ENCODE measurements at places on chromosomes 3 and 15.

- no peak for DNase-seq
Observed at GRCh38 chr3:33962396-33962795, 164.0 kb downstream of the PDCD6IP start.

DNA sequence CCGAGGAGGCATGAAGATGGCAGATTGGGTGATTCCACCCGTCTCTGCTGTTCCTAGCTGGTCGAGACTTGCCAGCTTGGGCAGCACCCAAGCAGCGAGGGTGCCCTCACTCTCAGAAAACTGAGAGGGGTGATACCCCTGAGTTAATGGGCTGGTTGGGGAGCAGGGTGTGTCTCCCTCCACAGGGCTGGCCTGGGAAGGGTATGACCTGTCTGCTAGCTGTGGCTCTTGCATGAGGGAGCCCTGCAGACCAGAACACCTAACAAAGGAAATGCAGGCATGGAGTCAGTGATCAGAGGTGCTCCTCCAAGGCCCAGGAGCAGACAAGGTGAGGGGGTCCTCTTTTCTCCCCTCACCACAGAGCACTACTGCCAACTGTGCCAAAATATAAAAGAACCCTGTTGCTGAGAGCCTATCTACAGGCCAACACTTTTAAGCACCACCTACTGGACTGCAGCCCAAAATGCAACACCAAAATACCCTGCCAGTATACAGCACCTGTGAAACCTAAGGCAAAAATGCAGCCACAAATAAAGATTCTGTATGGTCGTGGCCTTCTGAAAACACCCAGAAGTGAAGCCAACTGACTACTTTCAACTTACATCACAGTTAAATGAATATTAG lies 35.8 kb upstream of the PPM1L start:
- no peak for DNase-seq

DNA sequence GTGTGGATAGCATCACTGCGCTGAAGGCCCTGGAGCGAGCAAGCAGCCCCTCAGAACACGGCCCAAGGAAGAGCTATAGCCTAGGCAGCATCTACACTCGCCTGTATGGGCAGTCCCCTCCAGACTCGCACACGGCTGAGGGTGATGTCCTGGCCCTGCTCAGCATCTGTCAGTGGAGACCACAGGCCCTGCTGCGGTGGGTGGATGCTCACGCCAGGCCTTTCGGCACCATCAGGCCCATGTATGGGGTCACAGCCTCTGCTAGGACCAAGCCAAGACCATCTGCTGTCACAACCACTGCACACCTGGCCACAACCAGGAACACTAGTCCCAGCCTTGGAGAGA lies 20.5 kb downstream of the ATRIP start:
- DNase-seq = no peak

DNA sequence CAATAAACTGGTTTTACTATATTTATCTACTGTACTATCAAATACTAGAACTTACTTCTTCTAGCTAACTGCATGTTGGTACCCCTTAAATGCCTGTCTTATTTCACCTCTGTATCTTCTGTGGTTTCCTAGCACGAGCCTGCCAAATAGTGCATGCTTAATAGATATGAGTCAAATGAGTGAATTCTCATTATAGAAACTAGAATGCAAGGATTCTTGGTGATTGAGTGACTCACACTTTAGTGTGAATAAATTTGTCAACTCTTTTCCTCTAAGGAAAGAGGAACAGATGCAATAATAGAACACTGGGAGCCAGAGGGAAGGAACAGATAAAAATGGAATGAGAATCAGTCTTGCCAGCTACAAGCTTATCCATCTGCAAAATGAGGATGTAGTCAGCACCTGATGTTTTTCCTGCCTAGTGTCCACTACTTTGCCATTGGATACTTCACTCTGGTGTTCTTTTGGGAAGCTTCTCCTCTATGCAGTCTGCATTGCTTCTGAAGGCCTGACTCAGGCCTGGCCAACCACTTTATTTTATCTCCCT lies 189.1 kb upstream of the CADPS start:
- DNase-seq = no peak

DNA sequence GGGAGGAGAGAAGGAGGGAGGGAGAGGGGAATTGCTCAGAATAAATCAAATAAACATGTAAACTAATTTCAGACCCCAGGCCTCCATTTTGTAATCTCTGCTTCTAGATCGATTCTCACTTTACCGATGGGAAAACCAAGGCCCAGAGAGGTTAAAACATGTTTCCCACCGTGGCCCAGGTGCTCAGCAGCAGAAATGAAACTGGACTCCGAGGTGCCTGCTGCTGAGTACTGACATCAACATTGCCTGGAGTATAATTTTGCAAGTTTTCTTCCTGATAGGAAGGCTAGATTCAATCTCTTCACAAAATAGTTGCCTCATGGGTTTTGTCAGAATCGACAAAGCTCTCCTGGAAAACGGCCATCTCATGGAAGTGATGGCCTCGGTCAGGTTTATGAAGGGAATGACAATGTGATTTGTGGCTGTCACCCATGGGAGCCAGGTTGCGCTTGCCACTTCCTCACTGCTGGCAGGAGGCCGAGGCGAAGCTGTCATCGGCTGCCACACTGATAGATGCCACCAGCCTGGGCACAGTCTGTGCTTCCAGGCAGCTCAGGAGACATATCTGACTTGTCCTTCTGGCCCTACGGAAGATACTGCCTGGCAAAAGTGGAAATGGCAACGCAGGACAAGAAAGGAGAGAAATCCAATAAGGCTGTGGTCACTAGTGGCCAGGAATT lies 133.1 kb upstream of the LRRN1 start:
- no peak for DNase-seq

DNA sequence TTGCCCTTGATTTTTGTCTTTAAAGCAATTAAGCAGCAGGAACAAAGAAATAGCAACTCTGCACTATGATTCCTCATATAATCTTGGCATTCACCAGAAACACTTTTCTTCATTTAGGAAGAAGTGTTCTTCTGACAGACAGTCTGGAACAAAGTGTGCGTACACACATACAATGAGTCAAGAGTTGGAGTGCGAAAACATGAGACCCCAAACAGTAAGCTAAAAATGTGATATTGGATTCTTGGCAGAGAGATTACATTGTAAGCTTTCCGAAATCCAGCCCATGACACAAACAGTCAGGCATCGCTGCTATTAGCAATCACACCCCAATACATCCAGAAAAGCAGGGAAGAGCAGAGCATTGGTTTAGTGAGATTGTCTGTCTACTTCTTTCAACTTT lies 306.7 kb upstream of the TBC1D5 start:
- DNase-seq = no peak

DNA sequence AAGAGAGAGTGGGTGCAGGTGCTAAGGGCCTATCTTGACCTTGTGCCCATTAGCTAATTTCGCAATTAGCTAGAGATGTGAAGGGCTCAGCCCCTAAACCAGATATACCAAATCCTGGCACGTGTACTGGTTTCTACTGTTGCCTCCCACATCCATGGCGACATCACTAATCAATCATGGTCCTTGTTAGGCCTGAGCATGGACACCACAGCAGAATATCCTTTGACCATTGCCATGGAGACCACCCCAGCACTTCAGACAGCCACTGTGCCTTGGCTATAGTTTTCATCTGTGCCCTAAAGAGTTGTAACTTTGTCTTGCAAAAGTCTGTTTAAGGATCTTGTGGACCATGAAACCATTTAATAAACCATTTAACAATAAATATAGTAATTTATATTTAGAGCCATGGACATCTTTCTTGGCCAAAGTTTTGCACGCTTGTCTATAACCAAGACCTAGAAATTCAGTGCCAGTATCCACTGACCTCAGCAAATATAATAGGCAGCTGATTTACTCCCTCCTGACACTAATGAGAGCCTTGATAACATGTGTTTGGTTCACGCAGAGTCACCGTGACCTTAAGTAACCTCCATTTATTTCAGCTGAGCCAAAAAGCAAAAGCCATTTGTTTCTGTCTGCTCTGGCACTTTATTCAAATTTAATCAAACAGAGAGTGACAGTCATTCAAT lies 43.4 kb downstream of the COLQ start:
- DNase-seq = no peak

DNA sequence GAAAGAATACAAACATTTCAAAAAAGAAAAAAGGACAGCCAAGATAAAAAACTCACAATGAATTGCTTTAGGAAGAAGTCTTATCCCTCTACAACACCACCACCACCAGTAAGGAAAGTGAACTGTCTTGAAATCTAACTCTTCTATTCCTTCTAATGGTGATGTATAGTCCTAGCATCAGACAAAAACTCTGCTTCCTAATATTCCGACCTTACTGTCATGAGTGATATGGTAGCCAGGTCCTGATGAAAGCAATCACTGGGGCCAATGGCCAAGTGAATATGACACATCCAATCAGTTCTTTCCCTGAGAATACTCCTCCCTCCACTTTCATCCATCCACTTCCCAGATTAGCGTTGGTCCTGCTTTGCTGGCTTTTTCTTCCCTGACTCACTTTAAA lies 14.8 kb downstream of the GK5 start:
- no peak for DNase-seq

GRCh38 chr15:69955240-69955894 lies 142.3 kb downstream of the TLE3 start:
- DNase-seq = no peak

DNA sequence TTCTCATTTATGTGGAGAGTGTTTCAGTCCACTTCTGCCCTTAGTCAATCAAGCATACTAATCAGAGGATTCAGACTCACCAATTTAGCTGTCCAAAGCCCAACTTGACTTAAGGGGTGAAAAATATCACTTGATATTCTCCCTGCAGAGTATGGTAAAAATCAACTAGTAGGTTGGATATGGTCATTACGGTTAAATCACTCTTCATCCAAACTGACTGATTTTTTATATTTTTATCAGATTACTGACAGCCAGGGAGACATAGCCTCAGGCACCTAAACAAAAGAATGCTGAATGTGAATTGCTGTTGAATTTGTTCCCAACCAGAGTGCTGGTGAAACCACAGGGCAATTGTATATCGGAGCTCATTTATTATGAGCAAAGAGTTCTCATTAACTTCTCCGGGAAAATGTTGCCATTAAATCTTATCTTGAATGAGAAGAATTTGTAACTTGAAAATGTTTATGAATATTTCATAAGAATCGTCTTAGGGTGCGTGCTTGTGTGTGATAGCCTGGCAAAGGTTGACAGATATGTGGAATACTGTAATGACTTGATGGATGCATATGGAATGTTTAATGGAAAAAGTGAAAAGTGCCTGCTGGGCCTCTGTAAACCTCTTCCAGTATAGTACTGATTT lies 411.2 kb downstream of the NAALADL2 start:
- no peak for DNase-seq

GRCh38 chr3:111691293-111691909 lies 96.3 kb upstream of the ZBED2 start:
- DNase-seq = no peak

GRCh38 chr3:73601011-73601410 lies 23.7 kb downstream of the PDZRN3 start:
- no peak for DNase-seq

DNA sequence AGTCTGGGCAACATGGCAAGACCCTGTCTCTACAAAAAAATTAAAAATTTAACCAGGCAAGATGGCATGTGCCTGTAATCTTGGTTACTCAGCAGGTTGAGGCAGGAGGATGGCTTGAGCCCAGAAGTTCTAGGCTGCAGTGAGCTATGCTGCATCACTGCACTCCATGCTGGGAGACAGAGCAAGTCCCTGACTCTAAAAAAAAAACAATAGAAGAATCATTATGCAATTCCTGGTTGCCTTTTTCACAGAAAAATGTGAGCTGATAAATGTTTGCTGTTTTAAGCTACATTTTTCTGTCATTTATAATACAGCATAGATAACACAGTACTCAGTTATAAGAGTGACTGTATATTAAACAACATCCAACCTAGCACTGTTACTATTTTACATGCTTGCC lies 148.8 kb downstream of the SCAPER start:
- no peak for DNase-seq

DNA sequence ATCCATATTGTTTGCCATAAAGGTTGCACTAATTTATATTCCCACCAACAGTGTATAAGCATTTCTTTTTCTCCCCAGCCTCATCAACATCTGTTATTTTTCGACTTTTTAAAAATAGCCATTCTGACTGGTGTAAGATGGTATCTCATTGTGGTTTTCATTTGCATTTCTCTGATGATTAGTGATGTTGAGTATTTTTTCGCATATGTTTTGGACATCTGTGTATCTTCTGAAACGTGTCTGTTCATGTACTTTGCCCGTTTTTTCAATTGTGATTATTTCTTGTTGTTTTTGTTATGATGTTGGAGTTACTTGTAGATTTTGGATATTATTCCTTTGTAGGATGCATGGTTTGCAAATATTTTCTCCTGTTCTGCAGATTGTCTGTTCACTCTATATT lies 46.5 kb downstream of the TP63 start:
- no peak for DNase-seq

DNA sequence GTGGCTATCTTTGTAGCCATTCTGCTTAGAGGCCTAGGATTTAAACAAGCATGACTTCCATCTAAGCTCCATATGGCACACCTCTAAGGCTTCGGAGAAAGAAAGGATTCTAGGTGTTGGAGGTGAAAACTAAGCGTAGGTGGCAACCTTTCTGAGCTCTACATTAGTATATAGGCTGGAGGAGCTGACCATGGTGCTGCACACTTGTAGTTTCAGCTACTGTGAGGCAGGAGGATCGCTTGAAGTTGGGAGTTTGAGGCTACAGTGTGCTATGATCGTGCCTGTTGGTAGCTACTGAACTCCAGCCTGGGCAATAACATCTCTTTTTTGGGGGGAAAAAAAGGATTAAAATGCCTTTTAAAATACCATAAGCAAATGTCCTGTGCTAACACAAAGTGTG lies 7.4 kb downstream of the EAF1 start:
- no peak for DNase-seq

DNA sequence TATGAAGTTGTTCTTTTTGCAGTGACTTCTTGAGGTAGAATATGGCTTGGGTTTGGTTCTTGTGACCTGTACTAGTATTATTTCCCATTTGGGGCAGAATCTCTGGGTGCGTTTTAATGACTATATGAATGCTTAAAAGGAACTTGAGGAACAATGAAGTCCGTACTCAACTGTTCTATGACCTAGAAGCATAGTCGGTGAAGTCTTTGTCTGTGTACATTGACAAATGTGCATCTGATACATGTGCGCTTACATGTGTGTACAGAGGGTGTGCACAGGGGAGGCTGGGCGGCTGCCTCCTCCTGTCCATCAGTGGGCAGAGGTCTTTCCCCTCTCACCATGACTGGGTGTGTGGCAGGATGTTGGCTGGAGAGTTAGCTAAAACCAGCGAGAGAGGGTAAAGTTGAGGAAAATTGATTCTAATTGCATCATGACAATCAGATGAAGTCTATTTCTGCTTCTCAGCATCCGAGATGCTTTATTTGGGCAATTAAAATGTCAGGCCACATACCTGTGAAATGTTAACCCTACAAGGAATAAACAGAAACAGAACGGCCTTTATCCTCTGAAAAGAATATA lies 1.0 kb upstream of the NR2F2 start:
- no peak for DNase-seq

GRCh38 chr3:157285141-157285540 lies 125.2 kb upstream of the CCNL1 start:
- no peak for DNase-seq

DNA sequence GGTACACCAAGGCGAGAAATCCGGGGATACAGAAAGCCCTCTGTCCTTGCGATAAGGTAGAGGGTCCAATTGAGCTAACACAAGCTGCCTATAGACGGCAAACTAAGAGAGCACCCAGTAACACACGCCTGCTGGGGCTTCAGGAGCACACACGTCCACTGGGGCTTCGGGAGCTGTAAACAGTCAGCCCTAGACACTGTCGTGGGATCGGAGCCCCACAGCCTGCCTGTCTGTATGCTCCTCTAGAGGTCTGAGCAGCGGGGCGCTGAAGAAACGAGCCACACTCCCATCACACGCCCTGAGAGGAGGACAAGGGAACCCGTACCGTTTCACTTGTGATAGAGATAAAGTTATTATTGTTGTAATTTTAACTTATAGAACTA lies 486 bp downstream of the SAMMSON start:
- no peak for DNase-seq

Data from CD4-positive, alpha-beta T cell (primary cell).